ENCODE measurements at places on chromosomes 16 and 17.

- DNase-seq: no peak
Observed at GRCh38 chr16:3202903-3203539, 15.0 kb downstream of the OR1F1 start.

GRCh38 chr17:35546487-35546886 is 9.0 kb upstream of the SLFN12L start:
- DNase-seq: no peak

GRCh38 chr17:81486199-81486810 is 26.3 kb downstream of the ACTG1 start:
- no peak for DNase-seq

DNA sequence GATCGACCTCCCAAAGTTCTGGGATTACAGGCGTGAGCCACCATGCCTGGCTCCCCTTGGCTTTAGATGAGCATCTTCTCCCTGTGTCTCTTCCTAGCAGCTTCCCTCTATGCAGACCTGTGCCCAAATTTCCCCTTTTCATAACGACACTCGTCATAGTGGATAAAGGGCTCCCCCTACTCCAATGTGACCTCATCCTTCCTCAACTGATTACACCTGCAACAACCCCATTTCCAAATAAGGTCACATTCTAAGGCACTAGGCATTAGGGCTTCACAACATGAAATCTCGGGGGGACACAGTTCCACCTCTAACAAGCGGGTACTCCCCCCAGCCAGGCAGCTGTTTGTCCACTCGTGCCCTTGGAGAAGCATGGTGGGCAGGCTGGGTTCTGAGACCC is 10.3 kb downstream of the KIF19 start:
- no peak for DNase-seq

GRCh38 chr16:28604186-28604565 is 5.7 kb downstream of the SULT1A1 start:
- no peak for DNase-seq

DNA sequence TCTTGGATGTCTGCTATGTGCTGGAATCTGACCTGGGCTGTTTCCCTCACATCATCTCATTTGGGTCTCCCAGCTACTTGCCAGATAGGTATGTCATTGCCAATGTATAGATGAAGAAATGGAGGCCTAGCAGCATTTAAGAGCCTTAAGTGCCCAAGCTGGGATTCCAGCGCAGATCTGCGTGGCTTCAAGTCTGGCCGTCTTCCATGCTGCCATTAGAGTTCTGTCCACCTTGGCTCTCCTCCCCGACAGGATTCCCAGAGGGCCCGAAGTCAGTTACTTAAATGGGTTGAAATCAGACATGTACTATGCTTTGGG is 33.0 kb upstream of the CCR7 start:
- DNase-seq: no peak

DNA sequence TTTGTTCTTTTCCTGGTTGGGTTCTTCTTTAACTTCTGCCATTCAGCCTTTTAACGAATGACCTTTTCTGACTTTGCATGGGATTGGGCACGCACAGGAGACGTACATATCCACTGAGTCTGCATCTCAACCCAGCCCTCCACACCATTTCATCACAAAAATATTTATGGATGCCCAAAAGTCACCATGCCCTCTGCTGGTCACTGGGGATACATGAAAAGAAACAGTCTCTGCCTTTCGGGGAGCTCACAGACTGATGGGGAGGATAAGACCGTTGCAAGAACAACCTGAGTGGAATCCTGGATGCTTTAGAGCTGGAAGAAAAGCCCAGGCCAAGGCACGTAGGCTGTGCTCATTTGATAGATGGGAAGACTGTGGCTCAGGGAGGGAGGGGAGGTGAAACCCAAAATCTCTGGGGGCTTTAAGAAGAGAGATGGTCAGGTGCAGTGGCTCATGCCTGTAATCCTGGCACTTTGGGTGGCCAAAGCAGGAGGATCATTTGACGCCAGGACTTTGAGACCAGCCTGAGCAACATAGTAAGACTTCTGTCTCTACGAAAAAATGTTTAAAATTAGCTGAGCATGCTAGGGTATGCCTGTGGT is 7.9 kb upstream of the MT2A start:
- peak; percentile 60 for DNase-seq

GRCh38 chr16:69365901-69366300 is 14.3 kb upstream of the TMED6 start:
- no peak for DNase-seq

- DNase-seq: no peak
Observed at GRCh38 chr17:79369001-79369400, 241.8 kb downstream of the RBFOX3 start.

DNA sequence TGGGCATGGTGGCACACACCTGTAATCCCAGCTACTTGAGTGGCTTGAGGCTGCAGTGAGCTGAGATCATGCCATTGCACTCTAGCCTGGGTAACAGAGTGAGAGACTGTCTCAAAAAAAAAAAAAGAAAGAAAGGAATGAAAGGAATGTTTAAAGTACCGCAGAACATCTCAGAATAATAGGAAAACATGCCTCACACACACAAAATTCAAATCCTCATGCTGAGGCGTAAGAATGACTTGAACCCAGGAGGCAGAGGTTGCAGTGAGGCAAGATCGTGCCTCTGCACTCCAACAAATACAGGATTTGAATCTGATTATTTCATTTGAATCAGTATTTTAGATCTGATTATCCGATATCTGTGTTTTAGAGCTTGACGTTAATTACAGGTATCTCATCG is 21.3 kb upstream of the GAA start:
- no peak for DNase-seq

DNA sequence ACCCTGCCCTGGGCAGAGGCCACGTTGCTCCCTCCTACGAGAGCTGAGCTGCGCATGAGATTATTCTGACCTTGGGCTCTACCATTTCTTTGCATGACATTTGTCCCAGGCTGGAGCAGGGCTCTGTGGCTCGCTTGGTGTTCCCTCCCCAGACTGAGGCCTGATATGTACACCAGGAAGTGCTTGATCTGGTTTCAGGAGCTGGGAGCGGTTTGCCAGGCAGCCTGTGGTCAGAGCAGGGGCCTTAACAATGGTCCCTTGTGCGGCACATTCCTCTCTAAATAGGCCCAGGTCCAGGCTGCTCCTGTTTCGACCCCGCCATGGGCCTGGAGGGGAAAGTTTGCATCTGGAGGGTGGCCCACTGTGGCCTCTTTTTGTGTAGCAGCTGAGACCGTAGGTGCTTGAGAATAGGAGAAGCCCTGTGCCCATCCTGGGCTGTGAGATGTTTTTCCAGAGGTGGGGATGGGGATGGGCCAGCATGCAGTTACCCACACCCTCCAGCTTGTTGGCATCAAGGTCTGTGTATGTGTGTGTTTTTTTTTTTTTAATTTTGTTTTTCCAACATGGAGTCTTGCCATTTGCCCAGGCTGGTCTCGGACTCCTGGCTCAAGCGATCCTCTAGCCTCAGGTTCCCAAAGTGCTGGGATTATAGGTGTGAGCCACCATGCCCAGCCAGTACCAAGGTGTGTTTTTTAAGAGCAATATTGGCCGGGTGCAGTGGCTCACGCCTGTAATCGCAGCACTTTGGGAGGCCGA is 253.9 kb downstream of the SEC14L1 start:
- no peak for DNase-seq

DNA sequence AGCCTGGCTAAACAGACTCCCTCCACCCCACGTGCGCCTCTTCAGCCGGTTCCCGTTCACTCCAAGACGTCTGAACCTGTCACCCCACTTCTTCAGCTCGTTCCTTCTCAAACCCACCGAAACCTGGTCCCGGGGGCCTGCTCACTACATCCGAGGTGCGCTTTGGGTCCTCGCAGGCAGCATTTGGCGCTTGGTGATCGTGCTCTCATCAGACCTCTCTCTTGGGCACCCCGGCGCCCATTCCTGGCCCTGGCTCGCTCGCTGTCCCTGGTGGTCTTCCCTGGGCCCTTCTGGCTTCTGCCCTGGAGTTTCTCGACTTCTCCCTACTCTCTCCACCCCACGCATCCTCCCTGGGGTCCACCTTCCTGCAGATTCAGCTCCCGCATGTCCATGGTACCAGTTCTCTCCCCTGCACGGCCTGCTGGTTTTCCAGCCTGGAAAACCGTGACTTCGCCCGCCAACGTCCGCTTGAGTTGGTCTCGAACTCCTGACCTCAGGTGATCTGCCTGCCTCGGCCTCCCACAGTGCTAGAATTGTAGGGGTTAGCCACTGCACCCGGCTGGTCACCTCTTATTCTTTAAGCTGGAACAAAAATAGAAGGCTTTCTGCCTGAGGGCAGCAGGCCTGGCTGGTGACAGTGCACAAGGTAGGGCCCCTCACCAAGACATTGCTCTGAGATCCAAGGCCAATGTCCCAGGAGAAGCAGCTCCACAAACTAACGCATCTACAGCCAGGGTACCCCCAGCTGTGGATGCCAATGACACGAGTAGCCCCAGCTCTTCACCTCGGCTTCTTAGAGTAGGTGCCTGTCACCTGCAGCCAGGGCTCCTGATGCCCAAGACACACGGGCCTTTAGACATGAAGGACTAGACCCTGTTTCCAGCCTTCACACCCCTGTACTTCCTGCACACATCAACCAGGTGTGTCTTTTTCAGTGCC is 1.1 kb upstream of the MEAK7 start:
- DNase-seq: no peak

DNA sequence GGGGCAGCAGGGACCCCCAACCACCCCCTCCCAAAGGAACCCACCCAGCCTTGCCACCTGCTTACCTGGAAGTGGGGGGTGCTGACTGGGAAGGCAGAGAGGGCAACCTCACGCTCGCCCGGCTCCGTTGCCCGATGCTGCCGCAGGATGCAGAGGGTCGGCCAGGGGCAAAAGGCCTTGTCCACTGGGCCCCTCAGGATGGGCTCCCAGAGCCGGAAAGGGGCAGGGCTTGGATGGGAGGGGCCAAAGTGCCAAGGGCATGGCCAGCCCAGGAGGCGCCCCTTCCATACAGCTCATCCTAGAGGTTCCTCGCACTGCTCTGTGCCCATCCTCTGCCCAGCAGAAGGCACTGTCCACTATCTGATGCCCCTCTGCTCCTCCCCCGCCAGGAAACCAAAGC is 59.4 kb downstream of the SRCIN1 start:
- DNase-seq: no peak

DNA sequence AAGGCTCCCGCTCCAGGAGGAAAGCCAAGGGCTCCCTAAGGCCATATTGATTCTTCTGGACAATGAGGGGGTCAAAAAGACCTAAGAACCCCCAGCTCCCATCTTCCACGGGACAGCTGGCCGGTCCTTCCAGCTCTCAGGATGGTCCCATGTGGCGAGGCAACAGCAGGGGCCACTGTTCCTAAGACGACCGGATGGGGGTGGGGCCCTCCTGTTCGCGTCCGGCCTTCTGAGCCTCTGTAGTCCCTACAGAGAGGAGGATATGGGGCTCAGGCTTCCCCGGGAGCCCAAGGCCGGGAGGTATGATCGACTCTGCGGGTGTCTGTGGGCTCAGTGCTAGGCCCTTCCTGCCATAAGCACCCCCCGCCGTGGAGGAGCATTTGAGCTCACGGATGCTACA is 6.0 kb upstream of the DCXR start:
- DNase-seq: no peak

DNA sequence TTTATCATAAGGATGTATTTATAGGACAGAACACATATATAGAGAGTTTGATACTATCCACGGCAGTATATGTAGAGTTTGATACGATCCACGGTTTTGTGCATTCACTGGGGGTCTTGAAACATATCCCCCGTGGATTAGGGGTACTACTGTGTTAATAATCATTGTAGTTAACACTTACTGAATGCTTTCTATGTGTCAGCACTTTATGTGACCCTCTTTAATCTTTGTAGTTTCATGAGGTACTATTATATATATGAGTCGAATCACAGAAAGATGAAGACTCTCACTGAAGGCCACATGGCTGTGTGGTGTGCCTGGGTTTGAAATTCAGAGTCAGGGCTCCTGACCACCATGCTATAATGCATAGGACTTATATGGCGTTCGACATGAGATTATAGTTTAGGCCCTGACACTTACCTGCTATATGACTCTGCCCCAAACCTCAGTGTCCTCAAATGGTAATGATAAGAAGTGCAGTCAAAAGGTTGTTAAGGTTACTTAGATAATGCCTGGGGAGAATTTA is 4.3 kb upstream of the HEATR6 start:
- no peak for DNase-seq

GRCh38 chr17:75595284-75595919 is 7.8 kb downstream of the MYO15B start:
- no peak for DNase-seq

DNA sequence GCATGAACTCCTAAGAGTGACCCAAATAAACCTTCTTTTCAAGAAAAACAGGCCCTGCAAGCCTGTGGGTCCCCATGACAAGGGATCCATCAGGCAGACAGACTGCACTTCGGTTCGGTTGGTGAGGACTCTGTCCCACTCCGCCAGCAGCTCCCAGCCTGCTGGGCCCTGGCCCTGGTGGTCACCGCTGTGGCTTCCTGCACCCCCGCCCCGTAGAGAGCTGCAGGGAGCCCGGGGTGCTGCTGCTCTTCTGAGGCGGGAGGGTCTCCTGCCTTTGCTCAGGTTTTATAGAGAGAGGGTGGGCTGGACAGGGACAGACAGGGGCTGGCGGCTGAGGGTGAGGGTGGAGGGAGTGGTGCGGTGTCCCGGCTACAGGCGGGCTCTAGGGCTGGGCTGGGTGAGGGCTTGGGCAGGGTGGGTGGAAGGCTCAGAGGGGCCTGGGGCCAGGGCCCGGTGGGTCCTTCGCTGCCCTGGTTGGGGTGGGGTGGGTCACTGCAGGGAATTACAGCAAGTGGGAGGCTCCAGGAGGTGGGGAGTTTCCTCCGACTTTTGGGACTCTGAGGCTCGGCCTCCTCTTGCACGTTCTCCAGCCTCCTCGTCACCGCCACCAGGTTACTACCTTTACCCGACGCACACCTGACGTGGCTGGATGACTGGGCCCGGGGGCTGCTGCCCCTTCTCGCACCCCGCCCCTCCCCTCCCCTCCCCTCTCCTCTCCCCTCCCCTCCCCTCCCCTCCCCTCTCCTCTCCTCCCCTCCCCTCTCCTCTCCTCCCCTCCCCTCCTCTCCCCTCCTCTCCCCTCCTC is 90.2 kb upstream of the CBX4 start:
- no peak for DNase-seq

DNA sequence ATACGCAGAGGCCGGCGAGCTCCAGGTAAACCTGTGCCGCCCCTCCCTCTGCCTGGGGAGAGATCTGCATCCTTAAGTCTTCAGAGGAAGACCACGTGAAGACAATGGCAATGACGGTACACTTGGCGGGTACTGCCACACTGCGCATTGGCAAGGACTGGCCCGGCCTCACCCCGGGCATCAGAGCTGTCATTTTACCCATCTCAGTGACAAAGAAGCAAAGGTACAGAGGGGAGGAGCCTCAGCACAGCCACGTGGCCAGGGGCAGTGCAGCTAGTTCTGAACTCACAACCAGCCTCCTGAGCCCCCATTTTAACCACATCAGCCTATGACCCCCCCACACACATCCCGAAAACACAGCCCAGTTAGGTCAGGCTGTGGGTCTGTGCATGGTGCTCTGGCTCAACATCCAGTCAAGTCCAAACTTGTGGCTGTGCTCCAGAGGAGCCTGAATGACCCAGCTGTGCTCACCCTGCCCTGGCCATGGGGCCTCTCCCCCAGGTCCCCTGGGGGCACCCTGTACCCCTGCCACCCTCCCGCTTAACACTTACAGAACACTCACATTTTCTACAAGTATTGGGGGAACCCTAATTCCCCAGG is 80.6 kb downstream of the C16orf95 start:
- DNase-seq: no peak

- no peak for DNase-seq
Observed at GRCh38 chr17:15342460-15342859, 1.1 kb upstream of the TEKT3 start.

- no peak for DNase-seq
Observed at GRCh38 chr17:6651919-6652452, 424 bp downstream of the C17orf100 start.

- no peak for DNase-seq
Observed at GRCh38 chr16:85426806-85427205, 186.3 kb upstream of the GSE1 start.

All from cerebellar nuclear complex (tissue), 1 donor.